ENCODE measurements at places on chromosomes 12 and 14.
A peak's percentile ranks its signal among the peaks of the same experiment; 100 is the strongest.

GRCh38 chr12:111056618-111057521, 136.5 kb upstream of the MYL2 start:
- no peak for DNase-seq

GRCh38 chr12:71024827-71025226, 104.3 kb upstream of the PTPRR start:
- no peak for DNase-seq

DNA sequence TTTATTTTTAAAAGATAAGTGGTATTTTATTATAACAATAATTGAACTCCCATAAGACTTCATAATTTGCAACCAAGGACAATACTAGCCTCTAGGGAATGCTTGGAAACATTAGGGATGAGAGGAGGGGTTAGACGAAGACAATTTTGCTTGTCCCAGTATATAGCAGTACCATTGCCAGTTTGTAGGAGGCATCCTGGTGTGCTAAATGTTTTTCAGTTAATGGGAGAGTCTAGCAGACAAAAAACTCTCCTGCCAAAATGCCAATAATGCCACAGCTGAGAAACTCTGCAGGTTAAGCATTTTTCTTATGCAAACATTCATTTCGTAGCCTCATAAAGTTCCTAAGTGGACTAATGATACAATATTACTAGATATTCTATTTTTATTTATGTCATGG, 38.1 kb downstream of the RASSF9 start:
- DNase-seq = no peak

- DNase-seq = peak; percentile 90
Measured at GRCh38 chr14:23551266-23552028, at the start of gene ZFHX2. Gene ZFHX2, minus strand, starts transcription at chr14:23551765. Its CDS starts 16,440 bp downstream, at chr14:23535325.

DNA sequence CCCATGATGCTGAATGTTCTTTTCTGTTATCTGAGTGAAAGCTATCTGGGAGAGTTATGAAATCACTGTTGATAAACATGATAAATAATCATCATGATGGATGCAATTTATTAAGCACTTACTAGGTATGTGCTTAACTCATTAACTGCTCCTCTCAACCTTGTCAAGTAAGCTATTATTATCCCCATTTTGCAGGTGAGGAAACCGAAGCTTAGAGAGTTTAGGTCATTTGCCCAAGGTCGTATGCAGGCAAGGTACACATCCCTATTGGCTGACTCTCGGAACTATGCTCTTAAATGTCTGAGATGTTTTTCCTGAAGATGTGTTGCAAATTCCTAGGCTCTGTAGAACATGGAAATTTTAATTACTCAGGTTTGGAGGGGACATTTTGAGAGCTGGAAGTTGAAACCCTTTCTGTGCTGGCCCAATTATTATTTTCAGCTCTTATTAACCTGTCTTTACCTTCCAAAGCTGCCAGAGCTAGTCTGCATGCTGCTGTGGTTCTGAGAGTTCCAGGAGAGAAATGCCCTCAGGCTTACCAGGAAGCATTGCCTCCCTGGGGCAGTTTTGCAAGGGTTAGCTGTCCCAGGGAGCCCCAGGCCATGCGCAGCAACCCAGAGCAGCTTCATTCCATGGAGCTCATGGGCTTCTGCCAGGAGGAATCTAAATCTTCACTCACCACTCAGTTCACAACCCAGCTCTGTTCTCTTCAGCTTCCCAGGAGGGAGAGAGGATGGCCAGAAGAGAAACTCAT, 55.6 kb upstream of the OAS1 start:
- no peak for DNase-seq

DNA sequence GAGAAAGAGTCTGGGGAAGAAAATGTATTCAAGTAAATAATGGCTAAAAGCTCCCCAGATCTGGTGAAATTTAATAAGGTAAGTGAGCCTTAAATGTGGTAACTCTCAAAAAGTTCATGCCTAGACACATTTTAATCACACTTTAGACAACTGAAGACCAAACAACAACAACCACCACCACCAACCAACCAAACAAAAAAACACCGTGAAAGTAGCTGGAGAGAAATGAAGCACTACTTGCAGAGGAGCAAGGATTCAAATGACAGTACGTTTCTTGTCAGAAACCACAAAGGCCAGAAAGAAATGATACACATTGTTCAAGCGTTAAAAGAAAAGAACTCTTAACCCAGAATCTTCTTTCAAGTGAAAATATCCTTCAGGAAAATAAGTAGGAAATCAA, 208.3 kb downstream of the MYRFL start:
- DNase-seq = no peak

- DNase-seq = no peak
Measured at GRCh38 chr14:31692376-31692781, 131.2 kb downstream of the NUBPL start.

DNA sequence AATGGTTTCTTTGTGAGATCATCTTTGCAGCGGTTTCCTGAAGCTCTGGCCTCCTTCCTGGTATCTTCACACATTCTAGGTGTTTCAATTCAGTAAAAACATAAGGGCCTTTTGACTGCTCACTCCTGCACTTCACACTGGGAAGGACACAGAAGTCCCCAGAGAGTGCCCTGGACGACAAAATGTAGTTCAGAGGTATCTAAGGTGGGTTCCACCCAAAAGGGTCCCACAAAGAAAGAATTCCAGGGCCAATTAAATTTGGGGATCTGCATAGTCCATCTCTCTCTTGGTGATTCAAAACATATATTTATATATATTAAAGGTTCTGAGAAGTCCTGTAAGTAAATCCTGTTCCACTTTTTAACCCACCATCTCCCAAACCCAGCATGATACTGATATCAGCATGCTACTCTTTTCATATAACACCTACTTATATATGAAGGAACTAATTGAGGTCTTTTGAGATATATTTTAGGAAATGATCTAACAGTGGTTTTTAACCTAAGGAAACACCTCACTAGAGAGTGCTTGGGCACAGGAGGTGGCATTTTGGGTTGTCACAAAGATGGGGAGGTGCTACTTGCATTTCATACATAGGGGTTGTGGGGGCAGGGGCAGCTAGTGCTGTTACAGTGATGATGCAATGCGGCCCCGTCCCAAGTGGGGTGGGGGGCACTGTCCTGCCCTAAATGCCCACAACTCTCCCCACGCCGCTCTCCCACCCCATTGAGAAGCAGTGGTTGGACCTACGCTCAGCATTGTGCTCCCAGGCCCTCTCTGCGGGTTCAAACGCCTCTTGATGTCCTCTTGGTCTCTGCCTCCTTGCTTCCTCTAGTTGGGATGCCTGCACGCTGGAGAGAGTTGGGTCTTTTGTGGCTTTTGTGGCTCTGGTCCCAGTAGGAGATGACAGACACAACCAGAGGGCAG, 109.4 kb downstream of the ARF6 start:
- DNase-seq = peak; percentile 51

DNA sequence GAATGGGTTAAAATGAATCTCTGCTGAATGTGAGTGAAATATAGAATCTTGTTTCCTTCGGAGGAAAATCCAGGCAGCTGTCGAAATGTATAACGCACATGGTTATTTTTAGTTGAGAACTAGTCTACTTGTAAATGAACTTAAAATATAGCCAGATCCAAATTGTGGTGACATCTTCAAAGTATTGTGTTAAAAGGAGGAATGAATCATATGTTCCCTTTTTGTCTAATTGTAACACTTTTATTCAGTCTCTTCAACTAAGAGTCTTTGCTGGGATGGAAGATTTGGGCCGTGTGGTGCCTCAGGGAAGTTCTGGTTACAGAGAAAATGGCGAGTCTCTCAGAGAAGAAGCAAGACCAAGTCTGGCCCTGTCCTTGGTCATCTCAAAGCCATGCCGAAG, 82.5 kb downstream of the SLC4A8 start:
- no peak for DNase-seq

DNA sequence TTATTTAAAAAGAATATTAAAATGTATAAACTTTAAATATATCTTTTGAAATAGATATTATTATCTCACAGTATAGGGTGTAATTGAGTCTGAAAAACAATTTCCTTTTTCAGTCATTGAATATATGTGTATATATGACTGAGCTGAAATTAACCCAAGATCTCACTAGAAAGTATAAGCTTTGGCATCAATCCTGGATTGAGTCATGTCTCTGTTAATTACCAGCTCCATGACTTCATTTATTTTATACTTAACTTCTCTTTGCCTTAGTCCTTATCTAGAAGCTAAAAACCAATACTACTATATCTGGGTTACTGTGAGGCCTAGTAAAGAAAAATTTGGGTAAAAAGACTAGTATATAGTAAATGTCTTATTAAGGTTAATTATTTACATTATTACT, 1020.3 kb downstream of the LRFN5 start:
- DNase-seq = no peak

DNA sequence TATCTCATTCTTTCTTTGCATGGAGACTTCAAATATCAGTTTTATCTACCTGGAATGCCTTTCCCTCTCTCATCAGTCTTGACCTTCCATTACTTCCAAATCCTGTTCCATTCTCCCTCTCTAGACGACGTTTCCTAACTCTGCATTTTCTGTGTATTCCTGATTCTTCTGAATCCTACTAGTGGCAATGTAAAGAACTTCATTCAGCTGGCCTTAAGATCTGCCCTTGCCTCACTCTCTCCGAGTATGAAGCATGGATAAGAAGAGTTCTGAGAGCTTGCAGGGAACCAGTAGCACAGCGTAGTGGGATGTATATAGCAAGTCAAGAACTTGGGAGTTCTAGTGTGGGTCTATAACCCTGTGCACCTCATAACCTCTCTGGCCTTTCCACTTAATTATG, 68.5 kb upstream of the HOXC13 start:
- DNase-seq = no peak

GRCh38 chr12:29782285-29782870, 1.4 kb downstream of the TMTC1 start:
- no peak for DNase-seq

DNA sequence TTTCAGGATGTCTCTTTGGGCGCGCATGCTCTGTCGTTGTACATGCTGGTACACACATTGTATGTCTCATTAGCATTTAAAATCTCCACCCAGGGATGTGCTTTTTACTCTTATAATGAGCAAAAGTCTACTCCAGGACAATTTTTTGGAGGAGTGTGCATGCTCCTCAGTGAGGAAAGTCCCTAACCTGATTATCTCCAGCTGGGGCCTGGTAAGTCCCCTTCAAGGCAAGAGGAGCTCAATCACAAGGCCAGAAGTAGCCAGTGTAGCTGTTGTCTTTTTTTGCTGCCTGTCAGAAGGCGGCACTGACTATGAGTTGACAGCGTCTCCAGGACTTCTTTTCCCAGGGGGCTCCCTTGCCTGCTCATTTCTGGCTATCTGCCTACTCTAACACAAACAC, 218.3 kb upstream of the CNTN1 start:
- no peak for DNase-seq

- DNase-seq = no peak
Measured at GRCh38 chr14:50768680-50769079, 62.3 kb downstream of the NIN start.

DNA sequence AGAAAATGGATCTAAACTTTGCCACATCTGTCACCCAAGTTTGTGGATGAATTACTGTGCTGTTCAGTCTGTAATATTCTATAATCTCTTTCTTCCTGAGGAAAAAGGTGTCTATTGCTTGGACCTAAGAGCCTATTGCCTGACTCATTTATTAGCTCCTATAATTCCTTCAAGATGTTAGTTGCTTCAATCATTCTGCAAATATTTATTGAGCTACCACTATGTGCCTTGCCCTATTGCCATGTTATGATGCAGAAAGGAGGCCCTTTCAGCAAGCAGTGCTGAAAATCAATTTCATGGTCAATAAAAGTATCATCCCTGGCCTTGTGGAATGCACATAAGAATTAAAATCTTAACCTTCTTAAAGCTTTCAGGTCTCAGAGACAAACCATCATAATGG, 113.6 kb downstream of the CCER1 start:
- no peak for DNase-seq

GRCh38 chr14:60933920-60934655, 46.8 kb downstream of the TRMT5 start:
- no peak for DNase-seq

DNA sequence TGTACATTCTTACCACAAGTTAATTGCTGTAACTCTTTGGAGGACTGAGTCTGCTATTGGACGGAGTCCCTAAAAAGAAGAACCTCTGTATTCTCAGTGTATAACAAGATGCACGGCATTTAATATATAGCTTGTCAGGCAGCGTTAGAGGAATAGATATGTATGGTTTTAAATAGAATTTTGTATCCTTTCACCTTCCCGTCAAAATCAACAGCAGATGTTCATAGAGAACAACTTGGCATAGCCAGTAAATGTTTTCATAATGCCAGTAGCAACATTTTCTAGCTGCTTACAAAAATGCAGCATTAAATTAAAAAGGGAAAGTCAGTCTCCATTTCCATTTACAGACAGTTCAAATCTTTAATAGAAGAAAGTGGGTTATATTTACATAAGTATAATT, 6.8 kb downstream of the SCYL2 start:
- no peak for DNase-seq

GRCh38 chr14:71300566-71301330, 393.5 kb downstream of the PCNX1 start:
- no peak for DNase-seq

- no peak for DNase-seq
Measured at GRCh38 chr14:98014851-98015615, 1217.9 kb downstream of the VRK1 start.

DNA sequence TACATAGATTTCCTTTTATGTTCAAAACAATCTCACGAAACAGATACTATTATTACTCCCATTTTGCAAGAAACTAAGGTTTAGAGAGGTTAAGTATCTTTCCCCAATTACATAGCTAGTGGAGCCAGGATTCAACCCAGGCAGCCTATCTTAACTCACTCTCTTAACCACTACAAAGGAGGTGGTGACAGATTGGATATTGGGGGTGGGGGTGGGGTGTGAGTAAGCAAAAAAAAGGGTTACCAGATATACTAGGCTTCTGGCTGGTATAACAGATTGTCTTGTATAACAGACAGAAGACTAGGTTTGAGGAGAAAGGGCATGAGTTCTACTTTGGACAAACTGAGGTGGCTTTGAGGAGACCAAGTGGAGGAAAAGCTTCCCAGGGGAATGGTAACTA, 2.1 kb downstream of the GMFB start:
- no peak for DNase-seq
